ENCODE measurements at places on chromosomes 7 and 10. TPM values are rescaled to one million over a fixed set of nuclear protein-coding genes. Genes with fewer than 3 reads are reported as not detected.

DNA sequence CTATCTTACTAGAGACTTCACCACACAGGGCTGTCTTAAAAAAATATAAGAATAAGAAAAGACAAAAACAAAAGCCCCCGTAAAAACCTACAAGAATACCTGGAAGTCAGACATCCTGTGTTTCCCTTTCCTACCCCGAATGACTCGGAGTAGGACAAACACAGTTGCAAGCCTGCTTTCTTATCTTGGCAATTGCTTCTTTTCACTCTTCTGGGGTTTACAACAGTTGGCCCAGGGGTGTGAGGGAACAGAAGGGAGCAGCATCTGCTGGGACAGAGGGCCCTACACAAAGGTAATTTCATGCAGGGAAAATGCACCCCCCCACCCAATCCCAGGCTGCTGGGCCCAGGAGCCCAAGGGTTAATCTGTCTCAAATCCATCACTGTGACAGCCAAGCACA is 220.6 kb downstream of the ARHGAP12 start:
- no peak overlapping the region for H3K4me3 ChIP-seq
- H3K4me1 ChIP-seq: peaks cover 11% of the 10 kb centered on the region
- H3K27me3 ChIP-seq: no peaks in the 10 kb centered on the region
- DNase-seq: no peak

- no peak overlapping the region for H3K27ac ChIP-seq
- H3K27me3 ChIP-seq: no peaks in the 10 kb centered on the region
- H3K36me3 ChIP-seq: no peaks in the 10 kb centered on the region
- DNase-seq: no peak
- H3K4me3 ChIP-seq: no peak overlapping the region
- H3K4me1 ChIP-seq: no peaks in the 10 kb centered on the region
These were observed 67.5 kb downstream of the C1GALT1 start for GRCh38 chr7:7249814-7250213.

DNA sequence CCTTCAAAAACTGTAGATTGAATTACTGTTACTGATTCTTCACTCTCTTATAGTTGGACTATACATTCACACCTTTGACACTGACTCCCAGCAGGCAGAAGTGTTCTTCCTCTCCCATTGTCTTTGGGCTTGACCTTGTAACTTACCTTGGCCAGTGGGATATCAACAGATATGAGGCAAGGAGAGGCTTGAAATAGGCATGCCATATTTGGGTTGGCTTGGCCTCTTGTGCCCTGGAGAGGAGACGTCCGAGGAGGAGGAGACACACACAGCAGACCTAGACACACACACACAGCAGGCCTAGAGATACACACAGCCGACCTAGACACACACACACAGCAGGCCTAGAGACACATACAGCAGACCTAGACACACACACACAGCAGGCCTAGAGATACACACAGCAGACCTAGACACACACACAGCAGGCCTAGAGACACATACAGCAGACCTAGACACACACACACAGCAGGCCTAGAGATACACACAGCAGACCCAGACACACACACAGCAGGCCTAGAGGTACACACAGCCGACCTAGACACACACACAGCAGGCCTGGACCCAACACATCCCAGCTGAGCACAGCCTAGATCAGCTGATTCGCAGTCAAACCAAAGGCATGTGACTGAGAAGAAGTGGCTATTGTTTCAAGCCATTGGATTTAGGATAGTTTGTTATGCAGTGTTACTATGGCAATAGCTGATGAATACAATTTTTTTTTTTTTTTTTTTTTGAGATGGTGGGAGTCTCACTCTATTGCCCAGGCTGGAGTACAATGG is 12.5 kb upstream of the GNA12 start:
- H3K4me1 ChIP-seq: no peaks in the 10 kb centered on the region
- no peaks in the 10 kb centered on the region for H3K36me3 ChIP-seq
- no peak for DNase-seq
- H3K27ac ChIP-seq: no peak overlapping the region
- no peak overlapping the region for H3K4me3 ChIP-seq

DNA sequence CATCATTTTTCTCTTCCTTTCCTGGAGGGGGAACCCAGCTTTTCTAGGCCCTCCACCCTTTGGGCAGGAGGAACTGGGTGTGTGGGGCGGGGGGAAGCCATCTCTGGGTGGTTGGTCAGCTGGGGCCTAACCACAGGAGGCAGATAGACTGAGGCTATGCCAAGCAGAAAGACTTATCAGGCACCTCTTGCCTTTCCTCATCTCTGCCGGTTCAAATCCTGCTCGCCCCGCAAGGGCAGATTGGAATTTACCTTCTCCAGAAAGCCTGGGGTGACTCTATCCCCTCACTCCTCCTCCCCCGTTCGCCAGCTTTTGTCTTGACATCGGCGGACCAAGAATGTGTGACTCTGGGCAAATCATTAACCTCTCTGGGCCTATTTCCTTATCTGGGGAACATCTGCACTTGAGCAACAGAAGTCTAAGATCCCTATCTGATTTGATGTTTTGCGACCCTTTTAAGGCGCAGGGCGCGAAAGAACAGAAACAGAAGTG is 584 bp upstream of the GARS1 start:
- no peak for DNase-seq
- peak overlapping the region; percentile 98 for H3K27ac ChIP-seq
- H3K27me3 ChIP-seq: no peaks in the 10 kb centered on the region
- H3K4me1 ChIP-seq: no peaks in the 10 kb centered on the region
- peak overlapping the region; percentile 85 for H3K4me3 ChIP-seq

GRCh38 chr10:9243941-9244411 is 1189.5 kb downstream of the GATA3 start:
- H3K4me3 ChIP-seq: no peak overlapping the region
- no peaks in the 10 kb centered on the region for H3K4me1 ChIP-seq
- no peaks in the 10 kb centered on the region for H3K36me3 ChIP-seq
- no peak overlapping the region for H3K27ac ChIP-seq

TUBAL3 gene
- total RNA-seq: 1.9 TPM

DNA sequence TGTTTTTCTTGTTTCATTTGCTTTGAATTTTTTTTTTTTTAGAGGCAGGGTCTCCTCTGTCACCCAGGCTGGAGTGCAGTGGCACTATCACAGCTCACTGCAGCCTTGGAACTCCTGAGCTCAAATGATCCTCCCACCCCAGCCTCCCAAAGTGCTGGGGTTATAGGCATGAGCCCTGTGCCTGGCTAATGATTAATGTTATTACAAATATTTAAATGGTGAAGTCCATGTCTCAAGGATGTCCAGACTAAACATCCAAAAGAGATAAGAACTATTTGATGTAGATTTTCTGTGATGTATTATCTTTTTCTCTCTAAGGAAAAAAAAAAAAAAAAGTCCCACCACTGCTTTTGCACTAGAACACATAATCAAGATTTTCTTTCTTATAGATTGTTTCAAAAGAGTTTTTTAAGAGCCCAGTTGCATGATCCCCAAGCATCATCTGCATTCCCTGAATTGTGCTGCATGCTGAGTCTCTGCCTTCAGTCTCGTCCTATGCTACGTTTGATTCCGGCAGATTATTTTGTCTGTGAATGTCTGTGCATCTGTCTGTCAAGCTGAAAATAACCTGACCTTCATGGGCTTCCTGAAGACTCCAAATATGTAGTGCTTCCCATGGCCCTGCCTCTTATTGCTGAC is 33.4 kb downstream of the MACROH2A2 start:
- H3K27me3 ChIP-seq: no peaks in the 10 kb centered on the region
- DNase-seq: no peak
- H3K4me3 ChIP-seq: no peak overlapping the region
- H3K27ac ChIP-seq: no peak overlapping the region

Data from breast epithelium (tissue), 4 donors.